Activated CD4-positive, alpha-beta memory T cell treated with anti-CD3 and anti-CD28 coated beads for 36 hours (primary cell): ENCODE measurements at places on chromosomes 1 and 21. TPM values are rescaled to one million over a fixed set of nuclear protein-coding genes. Genes with fewer than 3 reads are reported as not detected.

The CALML6 gene
- total RNA-seq, result 0.26 TPM

DNA sequence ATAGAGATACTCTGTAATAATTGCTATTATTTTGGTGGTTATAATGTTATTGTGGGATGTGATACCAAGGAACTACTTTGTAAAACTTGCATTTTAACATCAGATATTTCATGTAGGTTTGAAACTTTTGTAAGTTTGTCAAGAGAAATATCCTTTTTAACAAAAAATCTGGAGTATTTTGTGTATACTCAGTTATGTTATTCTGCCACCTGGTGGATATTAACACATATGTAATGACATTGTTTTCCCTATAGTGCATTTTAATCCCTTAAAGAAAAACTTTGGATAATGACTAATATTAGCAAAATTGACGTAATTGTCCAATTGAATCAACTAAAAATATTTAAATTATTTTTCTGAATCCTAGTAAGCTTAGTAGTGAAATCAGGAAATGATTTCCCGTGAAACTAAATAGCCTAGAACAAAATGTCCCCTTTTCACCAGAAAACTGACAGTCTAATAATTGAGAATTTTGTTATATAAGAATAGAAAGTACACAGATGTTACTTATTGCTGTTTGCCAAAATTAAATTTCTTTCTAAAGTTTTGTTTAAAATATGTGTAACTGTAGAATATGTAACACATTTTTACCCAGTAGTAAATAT is 39.6 kb downstream of the KCTD3 start:
- no peaks in the 10 kb centered on the region for H3K36me3 ChIP-seq
- H3K4me1 ChIP-seq, result no peaks in the 10 kb centered on the region
- no peak for DNase-seq
- H3K27me3 ChIP-seq, result no peaks in the 10 kb centered on the region
- H3K27ac ChIP-seq, result no peak overlapping the region

- no peaks in the 10 kb centered on the region for H3K27me3 ChIP-seq
- no peak overlapping the region for H3K27ac ChIP-seq
- H3K4me1 ChIP-seq, result no peaks in the 10 kb centered on the region
- DNase-seq, result no peak
- H3K4me3 ChIP-seq, result no peak overlapping the region
These were observed 528.7 kb upstream of the PLXNA2 start for GRCh38 chr1:208772891-208773290.

GRCh38 chr1:170729225-170730002 is 65.5 kb downstream of the PRRX1 start:
- no peaks in the 10 kb centered on the region for H3K4me1 ChIP-seq
- no peak overlapping the region for H3K27ac ChIP-seq
- no peak overlapping the region for H3K4me3 ChIP-seq
- no peak for DNase-seq
- peaks cover 12% of the 10 kb centered on the region for H3K27me3 ChIP-seq

The COPA gene
- total RNA-seq, result 132 TPM

DNA sequence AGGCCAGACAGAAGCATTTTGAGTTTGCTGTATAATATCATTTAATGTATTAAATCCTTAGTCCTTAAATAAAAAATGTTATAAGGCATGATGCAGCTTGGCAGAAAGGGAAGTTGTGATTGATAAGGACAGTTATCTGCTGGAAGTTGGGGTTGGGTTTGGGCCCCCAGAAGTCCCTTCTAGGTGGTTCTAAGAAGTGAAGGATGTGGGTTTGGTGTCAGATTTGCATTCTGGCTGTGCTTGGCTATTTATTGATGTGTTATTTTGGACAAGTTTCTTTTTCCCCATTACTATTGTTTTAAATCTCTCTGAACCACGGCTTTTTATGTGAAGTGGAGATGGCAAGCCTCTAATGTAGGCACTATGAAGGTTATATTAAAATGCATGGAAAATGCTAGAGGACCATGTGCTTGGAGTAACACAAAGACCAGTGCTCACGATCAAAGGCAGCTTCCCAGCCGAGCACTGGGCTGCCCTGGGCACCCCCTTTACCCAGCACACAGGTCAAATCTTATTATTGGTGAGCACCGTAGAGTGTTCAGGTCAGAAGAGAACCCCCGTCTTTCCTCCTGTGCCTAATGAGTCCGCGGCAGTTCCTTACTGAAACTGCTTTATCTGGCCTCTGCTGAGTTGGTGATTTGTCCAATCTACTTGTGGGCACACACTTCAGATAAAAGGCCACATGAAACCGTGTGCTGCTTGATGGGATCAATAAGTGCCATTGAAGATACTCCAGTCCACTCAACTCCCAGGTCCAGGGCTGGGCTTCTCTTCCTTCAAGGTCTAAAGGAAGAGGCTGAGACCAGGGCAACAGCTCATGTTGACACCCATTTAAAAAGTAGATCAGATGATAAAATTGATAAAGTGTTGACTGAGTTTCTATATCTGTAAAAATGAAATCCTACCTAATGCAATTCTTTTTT is 212.0 kb downstream of the PRDM2 start:
- no peak overlapping the region for H3K4me3 ChIP-seq
- H3K4me1 ChIP-seq, result no peaks in the 10 kb centered on the region
- H3K27ac ChIP-seq, result no peak overlapping the region
- H3K27me3 ChIP-seq, result no peaks in the 10 kb centered on the region
- H3K36me3 ChIP-seq, result no peaks in the 10 kb centered on the region

DNA sequence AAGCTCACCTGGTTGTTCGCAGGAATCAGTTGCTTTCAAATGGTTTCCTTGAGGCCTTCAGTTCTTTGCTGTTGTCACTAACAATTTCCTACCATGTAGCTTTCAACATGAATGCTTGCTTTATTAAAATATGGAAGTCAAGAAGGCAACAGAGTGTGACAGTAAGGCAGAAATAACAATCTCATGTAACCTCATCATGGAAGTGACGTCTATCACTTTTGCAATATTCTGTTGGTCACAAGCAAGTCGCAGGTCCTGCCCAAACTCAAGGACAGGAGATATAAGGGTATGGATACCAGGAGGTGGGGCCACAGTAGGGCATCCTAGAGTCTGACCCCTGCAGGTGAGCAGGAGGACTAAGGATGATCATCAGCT is 296.8 kb upstream of the ZP4 start:
- H3K4me1 ChIP-seq, result no peaks in the 10 kb centered on the region
- H3K27me3 ChIP-seq, result no peaks in the 10 kb centered on the region
- DNase-seq, result no peak
- no peaks in the 10 kb centered on the region for H3K36me3 ChIP-seq
- no peak overlapping the region for H3K27ac ChIP-seq
- H3K4me3 ChIP-seq, result no peak overlapping the region

DNA sequence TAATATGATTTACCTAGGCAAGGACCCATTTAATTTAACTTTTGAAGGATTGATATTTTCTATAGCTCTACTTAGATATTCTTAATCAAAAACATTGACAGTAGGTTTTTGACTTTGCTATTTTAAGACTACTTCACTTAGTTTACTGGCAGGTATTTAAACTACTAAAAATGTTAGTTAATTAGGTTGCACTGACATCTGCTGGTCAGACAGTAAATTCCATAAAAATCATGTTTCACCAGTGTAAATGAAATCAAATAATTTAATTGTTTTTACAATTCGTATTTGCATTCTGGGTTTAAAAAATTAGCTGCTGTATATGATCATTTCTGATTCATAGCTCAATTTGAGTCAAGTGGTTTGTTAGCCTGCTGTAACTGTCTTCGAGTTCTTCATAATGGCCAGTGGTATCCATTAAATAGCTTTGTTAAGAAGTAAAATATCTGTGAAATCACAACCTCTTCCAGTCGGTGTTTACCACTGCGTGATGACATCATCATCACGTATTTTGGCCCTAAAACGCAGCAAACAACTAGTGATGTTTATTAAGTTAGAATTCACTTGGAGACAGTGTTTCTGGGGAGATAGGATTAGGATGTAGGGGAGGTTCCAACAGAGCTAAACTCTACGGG is 26.2 kb downstream of the EXTL2 start:
- H3K4me3 ChIP-seq, result no peak overlapping the region
- no peak for DNase-seq
- no peaks in the 10 kb centered on the region for H3K4me1 ChIP-seq
- no peak overlapping the region for H3K27ac ChIP-seq

The FASLG gene
- 8.2 TPM for total RNA-seq

GRCh38 chr1:95636897-95637296 is 402.9 kb downstream of the RWDD3 start:
- no peak overlapping the region for H3K4me3 ChIP-seq
- no peak overlapping the region for H3K27ac ChIP-seq
- no peaks in the 10 kb centered on the region for H3K36me3 ChIP-seq
- no peak for DNase-seq

The TEKT2 gene
- not detected for total RNA-seq
